ENCODE measurements at places on chromosomes 5 and 9.
A peak's percentile ranks its signal among the peaks of the same experiment; 100 is the strongest.

- DNase-seq, result peak; percentile 97
Observed at GRCh38 chr9:131277910-131278701, 1.8 kb upstream of the FAM78A start.

DNA sequence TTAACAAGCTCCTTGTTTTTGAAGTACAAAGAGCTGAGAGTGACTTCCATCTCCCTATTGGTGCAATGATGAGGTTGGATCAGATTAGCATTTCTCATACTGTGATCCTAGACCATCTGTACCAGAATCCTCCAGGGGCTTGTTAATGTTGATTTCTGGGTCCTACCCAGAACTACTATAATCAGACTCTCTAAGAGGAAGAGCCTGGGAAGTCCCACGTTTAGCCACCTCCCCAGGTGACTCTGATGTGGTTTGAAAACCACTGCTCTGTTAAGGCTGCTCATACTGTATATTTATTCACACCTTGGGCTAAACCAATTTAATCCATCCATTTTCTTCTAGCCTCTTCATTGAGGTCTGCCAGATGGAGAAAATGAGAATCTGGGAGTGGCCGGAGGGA lies 49.6 kb upstream of the SMIM32 start:
- DNase-seq, result no peak

DNA sequence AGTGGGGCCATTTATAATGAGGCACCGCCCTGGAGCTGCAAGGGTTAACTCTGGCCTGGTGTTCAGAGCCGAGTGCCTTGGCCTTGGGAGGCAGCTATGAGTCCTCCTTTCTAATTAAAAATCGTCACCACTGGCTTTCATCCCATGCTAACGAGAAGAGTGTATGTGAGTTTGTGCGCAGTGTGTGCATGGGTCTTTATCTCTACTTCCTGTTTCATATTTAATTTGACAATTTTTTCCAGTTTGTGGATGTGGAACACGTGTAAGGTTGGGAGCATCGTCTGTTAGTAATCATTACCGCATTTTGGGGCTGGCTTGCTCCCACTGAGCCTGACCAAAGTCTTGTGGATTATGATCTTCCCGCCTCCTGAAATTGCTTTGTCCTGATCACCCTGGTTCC lies 76.4 kb downstream of the NDFIP1 start:
- DNase-seq, result no peak

DNA sequence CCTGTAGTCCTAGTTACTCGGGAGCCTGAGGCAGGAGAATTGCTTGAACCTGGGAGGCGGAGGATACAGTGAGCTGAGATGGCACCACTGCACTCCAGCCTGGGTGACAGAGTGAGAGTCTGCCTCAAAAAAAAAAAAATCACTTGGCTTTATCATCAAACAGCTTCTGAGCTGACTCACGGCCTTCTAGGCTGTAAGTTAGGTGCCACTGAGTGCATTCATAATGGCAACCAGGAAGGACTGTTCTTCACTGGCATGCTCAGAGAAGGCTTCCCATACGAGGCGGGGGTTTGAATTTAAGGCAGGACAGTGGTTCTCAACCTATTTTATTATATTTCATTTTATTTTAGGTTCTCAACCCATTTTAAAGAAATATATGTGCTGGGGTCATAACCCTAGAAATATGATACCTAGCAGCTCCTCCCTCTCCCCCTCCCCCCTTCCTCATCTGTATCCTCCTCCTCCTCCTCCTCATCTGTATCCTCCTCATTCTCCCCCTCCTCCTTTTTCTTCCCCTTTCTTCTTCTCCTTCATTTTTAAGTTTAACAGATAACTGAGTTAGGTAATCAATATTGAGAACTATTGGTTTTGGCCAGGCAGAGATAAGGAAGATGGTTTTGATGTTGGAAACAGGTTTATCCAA lies 19.0 kb upstream of the LHFPL2 start:
- no peak for DNase-seq

GRCh38 chr9:107863396-107863795 lies 373.8 kb upstream of the KLF4 start:
- DNase-seq, result no peak

DNA sequence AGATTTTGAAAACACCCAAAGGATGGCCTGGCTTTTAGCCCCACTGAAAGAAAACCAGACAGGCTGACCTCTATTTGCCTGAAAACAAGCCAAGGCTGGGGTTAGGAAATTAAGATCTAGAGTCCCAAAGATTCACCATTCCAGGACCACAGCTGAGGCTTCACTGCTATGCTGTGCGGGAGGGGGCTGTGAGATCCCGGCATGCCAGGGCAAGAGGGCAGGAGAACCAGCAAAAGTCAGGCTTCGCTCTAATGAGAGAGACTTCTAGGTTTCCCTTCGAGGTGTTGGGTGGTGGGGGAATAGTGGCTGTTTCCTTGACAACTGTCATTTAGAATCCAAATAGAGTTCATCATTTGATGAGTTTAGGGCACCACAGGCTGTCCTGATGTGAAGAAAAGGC lies 152.9 kb upstream of the NFIB start:
- DNase-seq, result no peak

GRCh38 chr5:91352831-91353695 lies 30.1 kb downstream of the ARRDC3 start:
- no peak for DNase-seq

Data from GM19239 (cell line).